ENCODE measurements at places on chromosomes 7 and 10. TPM values are rescaled to one million over a fixed set of nuclear protein-coding genes. Genes with fewer than 3 reads are reported as not detected.

DNA sequence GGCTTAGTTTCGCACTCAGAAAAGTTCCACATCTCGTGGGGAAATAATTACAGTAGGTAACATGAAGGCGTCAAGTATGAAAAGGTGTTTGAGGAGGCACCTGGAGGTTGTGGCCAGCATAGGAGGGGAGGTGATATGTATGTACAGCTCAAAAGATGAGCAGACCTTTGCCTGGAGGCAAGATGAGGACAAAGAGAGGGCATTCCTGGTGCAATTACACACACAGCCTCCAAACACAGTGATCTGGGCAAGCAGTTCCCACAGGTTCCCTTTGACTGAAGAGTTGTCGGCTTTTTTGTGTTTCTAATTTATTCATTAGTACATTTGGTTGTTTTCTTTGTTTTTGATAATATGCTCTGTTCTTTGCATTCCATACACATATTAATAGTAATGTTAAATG lies 46.9 kb downstream of the CDK14 start:
- no peaks in the 10 kb centered on the region for H3K27me3 ChIP-seq
- no peak overlapping the region for H3K4me3 ChIP-seq
- H3K36me3 ChIP-seq, result no peaks in the 10 kb centered on the region
- H3K4me1 ChIP-seq, result no peaks in the 10 kb centered on the region
- no peak for DNase-seq

DNA sequence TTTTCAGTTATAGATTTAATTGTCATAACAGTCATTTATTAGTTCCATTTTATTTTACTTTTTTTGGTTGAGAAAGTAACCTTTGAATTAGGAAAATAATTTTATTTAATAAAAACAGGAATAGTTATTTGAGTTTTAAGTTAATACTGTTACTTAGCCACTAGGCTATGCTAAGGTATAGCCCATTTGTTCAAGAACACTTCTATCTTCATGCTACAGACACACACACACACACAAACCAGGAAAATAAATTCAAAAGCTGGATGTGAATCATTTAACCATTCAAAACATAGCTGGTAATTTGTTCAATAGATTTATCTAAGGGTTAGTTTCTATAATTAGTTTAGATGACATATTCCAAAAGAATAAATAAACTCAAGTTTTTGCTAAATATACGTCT lies 148.4 kb downstream of the RNF133 start:
- no peaks in the 10 kb centered on the region for H3K27me3 ChIP-seq
- H3K36me3 ChIP-seq, result no peaks in the 10 kb centered on the region
- H3K27ac ChIP-seq, result no peak overlapping the region
- H3K4me3 ChIP-seq, result no peak overlapping the region

The GPR26 gene
- total RNA-seq, result not detected

- no peak overlapping the region for H3K27ac ChIP-seq
- no peak overlapping the region for H3K4me3 ChIP-seq
- no peaks in the 10 kb centered on the region for H3K4me1 ChIP-seq
These were observed 200.1 kb downstream of the SKAP2 start for GRCh38 chr7:26664274-26664673.

DNA sequence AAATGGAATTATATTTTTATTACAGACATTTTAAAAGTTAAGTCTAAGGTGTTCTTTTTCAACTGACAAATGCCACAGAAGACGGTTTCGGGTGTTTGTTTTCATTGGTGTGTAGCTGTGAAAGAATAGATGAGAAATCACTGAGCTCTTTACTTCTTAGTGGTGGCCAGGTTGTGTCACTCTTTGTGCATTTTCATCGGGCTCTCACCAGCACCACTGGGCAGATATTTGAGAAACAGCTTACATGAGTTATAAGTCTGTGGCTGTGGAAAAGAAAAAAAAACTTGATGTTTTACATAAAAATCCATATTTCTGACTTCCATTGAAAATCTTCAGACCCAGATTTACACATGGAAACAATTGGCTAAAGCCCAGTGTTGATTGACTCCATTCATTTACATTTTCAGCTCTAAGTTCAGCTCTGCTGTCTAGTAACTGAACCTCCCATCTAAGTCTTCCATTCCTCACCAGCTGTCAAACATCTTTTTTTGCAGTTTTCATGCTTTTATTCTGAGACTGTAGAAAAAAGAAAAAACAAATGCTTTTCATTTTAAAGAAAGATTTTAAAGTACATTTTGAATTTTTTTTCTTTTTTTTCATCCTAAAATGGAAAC lies 22.3 kb downstream of the CABCOCO1 start:
- H3K27ac ChIP-seq, result no peak overlapping the region
- no peaks in the 10 kb centered on the region for H3K36me3 ChIP-seq
- H3K27me3 ChIP-seq, result no peaks in the 10 kb centered on the region
- no peak overlapping the region for H3K4me3 ChIP-seq
- H3K4me1 ChIP-seq, result no peaks in the 10 kb centered on the region

The PIK3CG gene
- total RNA-seq, result 1.3 TPM

DNA sequence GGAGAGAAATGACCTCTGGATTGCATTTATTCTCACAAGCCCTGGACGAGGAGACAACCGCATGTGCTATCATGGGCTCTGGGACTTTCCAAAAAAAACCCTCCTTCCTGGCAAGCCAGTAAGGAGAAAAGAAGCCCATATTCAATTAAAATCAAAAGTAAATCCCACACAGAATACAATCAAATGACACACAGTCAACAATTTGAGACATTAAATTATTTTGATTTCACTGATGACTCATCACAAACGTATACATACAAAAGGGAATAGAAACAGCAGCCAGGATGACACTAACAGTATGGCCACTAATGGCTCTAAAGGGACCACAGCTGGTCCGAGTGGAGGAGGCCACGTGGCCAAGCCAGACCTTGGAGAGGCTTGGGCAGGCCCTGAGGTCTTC lies 24.9 kb downstream of the LRRC20 start:
- H3K27me3 ChIP-seq, result no peaks in the 10 kb centered on the region
- no peak overlapping the region for H3K27ac ChIP-seq
- H3K36me3 ChIP-seq, result no peaks in the 10 kb centered on the region
- no peak for DNase-seq
- H3K4me3 ChIP-seq, result no peak overlapping the region
- peaks cover 9% of the 10 kb centered on the region for H3K4me1 ChIP-seq

- H3K4me3 ChIP-seq, result peak overlapping the region; percentile 53
- no peaks in the 10 kb centered on the region for H3K27me3 ChIP-seq
- no peaks in the 10 kb centered on the region for H3K36me3 ChIP-seq
- H3K27ac ChIP-seq, result peak overlapping the region; percentile 10
- DNase-seq, result no peak
These were observed 232.2 kb downstream of the DNAJB6 start for GRCh38 chr7:157568770-157569584.

GRCh38 chr7:18429547-18429946 lies 66.0 kb upstream of the HDAC9 start:
- no peaks in the 10 kb centered on the region for H3K4me1 ChIP-seq
- H3K4me3 ChIP-seq, result no peak overlapping the region
- H3K36me3 ChIP-seq, result no peaks in the 10 kb centered on the region
- H3K27me3 ChIP-seq, result no peaks in the 10 kb centered on the region
- no peak overlapping the region for H3K27ac ChIP-seq
- no peak for DNase-seq

The UNCX gene
- not detected for total RNA-seq
